Stimulated activated CD8-positive, alpha-beta memory T cell treated with anti-CD3 and anti-CD28 coated beads, Interleukin-12 subunit alpha, Interleukin-12 subunit beta, amount 100 ng/mL, for 4 hours (primary cell): ENCODE measurements at places on chromosomes 13 and 19.

- DNase-seq, result no peak
Observed at GRCh38 chr19:15733895-15734294, 3.9 kb upstream of the OR10H3 start.

DNA sequence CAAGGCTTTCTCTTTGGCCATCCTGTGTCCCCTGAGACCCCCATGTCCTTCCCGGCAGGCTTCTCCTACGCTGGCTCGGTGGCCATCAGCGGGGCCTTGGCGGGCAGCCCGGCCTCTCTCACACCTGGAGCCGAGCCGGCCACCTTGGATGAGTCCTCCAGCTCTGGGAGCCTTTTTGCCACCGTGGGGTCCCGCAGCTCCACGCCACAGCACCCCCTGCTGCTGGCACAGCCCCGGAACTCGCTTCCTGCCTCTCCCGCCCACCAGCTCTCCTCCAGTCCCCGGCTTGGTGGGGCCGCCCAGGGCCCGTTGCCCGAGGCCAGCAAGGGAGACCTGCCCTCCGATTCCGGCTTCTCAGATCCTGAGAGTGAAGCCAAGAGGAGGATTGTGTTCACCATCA, 14.2 kb downstream of the PLEKHJ1 start:
- no peak for DNase-seq

GRCh38 chr19:48520134-48520533, 8.5 kb upstream of the LMTK3 start:
- DNase-seq, result no peak

DNA sequence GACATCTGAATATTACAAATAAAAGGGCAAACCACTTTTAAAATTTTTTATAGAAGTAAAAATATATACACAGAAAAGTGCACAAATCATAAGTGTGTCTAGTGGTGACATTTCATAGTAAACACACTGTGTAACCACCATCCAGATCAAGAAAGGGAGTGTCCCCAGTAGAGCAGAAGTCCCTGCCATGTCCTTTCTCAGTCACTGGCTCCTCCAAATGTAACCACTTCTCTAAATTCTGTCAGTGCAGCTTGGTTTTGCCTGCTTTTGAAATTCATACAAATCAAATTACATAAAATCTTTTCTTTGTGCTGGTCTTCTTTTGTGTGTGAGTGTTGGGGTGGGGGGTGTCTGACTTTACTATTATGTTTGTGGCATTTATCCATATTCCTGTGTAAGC, 116.5 kb downstream of the RBM26 start:
- DNase-seq, result no peak

DNA sequence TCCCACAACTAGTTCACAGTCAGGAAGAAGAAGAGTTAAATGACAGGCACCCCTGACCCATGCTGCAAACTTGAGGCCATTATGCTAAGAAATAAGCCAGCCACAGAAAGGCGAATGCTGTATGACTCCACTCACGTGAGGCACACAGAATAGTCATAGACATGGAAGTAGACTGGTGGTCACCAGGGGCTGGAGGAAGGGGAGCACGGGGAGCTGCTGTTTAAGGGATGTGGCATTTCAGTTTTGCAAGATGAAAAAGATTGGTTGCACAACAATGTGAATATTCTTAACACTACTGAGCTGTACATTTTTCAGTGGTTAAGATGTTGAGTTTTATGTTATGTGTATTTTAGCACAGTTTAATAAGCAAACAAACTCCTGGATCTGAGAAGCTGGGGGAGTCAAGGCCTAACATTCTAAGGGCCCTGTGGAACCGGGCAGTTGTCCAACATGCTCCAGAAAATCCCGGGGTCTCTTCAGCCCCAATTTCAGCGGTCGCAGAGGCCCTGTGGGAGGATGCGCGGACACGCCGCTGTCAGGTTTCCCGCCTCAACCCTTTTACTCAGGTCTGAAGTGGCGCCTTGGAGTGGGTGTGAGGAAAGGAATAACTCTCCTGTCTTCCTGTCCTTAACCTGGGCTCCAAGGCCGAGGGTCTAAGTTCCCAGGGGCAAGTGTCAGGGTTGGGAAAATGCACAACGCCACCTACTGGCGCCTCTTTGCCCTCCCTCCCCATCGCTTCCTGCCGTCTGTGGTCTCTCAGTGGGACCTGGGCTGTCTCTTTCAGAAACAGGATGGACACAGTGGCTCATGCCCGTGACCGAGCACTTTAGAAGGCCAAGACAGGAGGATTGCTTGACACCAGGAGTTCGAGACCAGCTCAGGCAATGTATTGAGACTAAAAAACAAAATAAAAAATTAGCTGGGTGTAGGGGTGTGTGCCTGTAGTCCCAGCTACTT, 4.4 kb upstream of the TMEM272 start:
- DNase-seq, result no peak

DNA sequence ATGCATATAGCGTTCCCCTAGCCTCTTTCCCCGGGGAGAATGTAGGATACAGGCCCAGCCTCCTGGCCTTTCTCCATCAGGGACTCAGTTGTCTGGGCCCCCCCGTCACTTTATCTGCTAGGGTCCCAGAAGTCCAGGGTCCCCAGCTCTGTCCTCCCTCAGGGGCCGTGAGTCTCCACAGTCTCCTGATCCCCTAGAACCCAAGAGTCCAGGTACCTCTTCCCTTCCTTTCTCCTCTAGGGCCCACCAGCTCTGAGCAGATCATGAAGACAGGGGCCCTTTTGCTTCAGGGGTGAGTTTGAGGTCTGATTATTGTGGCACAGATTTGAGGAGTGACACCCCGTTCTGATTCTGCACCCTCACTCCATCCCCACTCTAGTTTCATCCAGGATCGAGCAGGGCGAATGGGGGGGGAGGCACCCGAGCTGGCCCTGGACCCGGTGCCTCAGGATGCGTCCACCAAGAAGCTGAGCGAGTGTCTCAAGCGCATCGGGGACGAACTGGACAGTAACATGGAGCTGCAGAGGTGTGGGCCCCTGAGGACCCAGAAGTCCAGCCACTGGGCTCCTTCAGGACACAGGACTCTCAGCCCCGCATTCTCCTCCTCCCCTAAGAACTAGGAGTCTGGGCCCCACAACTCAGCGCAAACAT, 758 bp downstream of the BAX start:
- no peak for DNase-seq

GRCh38 chr19:16036941-16037340, 39.4 kb upstream of the TPM4 start:
- no peak for DNase-seq

- DNase-seq, result peak; percentile 13
Observed at GRCh38 chr19:13153569-13154240, 3.5 kb downstream of the IER2 start.

DNA sequence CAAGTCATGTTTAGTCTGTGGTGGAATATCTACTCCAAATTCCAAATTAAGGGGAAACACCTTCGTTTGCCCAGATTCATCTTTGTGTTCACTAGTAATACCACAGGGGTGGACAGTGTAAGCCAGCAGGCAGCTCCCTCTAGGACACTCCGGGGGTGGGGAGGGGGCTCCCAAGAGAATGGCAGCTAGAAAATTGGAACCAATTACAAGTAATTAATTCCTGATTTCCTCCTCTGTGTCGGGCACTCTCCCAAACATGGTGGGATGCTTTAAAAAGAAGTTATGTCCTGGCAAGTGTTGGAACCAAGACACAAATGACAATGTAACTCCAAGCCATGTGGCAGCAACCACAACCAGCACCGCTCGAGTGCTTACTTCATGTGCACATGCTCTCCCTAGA, 5.9 kb downstream of the COL4A1 start:
- no peak for DNase-seq

- no peak for DNase-seq
Observed at GRCh38 chr13:97390941-97391600, 42.9 kb upstream of the RAP2A start.

DNA sequence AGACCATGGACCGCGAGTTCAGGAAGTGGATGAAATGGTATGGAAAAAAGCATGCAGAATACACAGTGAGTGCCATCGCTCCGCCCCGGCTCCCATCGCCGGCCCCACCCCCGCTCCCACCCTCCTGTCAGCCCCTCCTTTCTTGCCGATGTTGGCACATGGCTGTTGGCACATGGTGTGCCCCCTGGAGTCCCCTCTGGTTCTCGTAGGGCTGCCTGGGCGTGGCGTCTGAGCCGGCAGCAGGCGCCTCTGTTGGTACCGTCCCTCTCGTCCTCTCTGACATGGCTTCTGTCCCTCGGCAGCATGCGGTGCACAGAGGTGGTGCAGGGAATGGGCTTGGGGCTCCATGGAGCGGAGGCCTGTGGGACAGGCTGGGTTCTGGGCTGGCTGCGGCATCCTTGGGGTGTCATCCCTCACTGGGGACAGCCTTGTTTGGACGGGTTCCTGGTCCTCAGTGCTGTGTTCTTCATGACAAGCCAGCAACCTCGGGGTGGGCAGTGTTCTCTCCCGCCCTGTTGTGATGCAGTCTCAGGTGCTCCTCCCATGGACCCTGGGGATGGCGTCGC, 30.9 kb downstream of the DOT1L start:
- no peak for DNase-seq

DNA sequence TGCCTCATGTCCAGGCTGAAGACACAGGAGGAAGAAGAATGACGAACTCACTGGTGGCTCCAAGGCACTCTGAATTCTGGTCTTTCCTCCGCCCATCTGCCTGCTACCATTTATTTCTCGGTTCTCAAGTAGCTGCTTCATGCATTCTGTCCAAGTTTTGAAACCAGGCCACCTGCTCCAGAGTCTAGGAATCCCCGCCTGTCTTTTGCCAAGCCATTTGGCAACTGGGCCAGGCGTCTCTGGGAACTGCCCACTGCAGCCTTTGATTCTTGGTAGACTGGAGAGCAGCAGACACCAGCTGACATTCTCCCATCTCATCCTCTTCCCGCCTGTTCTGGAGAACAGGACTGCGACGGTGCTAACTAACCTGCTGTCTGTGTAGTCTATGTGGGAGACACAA, 10.8 kb downstream of the SLC35E1 start:
- no peak for DNase-seq

DNA sequence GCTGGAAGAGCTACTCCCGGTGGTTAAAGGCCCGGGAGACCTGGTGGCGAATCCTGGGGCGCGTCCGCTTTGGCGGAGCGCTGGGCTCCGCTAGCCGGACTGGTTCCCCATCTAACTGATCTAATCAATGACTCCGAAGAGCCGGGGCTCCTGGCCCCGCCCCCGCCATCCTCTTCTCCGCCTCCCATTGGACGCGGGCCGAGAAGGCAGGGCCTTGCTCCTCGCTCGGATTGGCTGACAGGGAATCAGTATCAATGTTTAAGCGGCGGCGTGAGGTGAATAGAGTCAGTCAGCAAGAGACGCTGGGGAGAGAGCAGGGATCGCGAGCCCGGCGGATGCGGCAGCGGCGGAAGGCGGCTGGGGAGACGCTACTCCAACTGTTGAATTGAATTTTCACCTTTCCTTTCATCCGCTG, 1.7 kb upstream of the PCDH17 start:
- DNase-seq, result no peak

DNA sequence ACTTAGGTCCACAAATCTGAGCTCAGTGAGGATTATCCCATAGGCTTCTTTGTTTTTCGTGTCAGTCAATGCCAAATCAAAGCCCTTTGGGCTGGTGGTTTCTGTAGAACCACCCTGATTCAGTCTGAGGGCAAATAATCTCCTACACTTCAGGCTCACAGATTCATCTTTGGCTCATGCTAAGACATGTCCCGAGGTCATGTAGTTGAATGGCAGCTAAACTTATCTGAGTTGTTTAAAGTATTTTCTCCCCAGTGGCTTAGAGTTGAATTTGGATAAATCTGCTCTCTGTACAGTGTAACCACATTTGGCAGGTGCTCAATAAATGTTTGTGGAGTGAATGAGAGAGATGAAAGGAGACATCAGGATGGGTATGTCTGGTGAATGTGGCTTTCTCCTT, 13.1 kb upstream of the SLC25A42 start:
- no peak for DNase-seq

DNA sequence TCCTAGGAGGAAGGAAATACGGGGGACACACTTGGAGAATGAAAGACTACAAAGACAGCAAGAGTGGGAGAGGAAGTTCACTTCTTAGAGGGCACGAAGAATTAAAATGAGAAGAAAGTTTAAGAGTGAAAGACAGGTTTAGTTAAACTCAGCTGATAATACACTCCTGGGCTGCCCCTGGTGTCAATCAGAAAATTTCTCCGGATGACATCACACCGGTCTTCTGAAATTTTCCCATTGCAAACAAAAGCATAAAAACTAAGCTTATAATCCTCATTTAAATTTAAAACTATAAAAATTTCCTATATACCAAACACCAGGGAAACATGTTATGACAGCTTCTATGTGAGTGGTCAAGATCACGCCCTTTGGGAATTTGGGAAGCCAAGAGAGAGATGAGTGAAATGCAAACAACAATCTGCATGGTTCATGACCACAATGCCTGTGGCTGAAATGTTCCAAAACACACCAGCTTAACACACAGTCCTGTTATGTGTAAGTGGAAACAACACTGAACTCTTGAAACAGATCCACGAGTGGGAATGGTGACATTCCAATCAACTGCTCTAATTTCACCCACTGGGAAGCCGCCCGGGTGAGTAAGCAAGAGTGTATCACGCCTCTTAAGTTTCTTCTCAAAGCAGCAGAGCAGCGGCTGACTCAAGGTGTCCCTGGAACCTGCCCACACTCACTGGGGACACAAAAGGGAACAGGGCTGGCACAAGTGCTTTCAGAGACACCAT, 49.0 kb downstream of the BRD4 start:
- DNase-seq, result no peak

DNA sequence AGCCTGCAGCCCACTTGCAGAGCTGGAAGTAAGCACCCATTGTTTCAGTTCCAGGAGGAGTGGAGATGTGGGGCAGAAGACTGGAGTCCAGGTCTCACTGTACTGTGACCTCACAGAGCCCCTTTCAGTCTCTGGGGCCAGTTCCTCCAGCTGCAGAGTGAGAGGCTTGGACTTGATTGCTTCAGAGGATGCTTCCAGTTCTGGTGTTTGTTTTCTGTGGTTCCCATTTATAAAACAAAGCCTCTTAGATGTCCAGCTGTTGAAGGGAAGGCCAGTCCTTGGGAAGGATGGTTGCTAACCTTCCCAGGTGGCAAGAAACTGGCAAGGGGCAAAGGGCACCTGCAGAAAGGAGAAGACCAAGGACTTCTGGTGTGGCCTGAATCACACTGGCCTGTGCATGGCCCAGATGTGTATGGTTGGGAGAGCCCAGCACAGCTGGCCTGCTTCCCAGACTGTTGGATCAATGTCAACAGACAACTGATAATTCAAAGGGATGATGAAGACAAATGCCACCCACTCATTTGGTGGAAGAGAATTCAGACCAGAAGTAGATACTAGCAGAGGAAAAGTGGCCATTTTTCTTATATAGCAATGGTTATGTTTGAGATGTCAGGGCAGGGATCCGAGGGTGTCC, 218.5 kb downstream of the ZNF536 start:
- no peak for DNase-seq
